Fibroblast of skin of left biceps (primary cell): ENCODE measurements at places on chromosomes 11 and 22.

DNA sequence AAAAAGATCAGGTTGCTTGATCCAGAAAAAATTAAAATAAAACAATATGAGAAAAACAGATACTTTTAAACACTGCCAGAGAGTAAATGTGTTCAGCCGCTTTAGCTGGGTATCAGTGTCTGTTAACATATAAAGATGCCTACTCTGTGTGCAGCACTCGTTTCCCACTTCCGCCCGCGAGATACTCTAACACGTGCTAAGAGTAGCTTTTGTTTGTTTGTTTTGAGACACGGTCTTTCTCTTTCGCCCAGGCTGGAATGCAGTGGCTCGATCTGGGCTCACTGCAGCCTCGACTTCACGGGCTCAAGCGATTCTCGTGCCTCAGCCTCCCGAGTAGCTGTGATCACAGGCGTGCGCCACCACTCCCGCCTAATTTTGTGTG lies 531 bp upstream of the MEN1 start:
- DNase-seq = no peak

GRCh38 chr11:36292311-36292722 lies 3.1 kb upstream of the COMMD9 start:
- peak; percentile 10 for DNase-seq

DNA sequence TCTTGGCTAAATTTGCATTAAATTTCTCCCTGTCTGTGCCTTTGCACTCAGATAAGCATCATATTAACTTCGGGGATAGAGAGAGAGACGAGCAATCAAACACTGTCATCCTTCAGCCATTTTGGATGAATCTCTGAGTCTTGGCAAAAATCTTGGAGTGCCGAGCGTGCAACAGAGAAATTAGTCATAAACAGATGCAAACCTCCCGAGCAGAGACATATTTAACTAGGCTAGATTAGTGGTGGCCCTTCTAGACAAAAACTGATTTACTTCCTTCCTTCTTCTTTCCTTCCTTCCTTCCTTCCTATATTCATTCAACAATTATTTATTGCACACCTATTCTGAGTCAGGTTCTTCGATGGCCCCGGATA lies 114.4 kb upstream of the BLID start:
- no peak for DNase-seq

DNA sequence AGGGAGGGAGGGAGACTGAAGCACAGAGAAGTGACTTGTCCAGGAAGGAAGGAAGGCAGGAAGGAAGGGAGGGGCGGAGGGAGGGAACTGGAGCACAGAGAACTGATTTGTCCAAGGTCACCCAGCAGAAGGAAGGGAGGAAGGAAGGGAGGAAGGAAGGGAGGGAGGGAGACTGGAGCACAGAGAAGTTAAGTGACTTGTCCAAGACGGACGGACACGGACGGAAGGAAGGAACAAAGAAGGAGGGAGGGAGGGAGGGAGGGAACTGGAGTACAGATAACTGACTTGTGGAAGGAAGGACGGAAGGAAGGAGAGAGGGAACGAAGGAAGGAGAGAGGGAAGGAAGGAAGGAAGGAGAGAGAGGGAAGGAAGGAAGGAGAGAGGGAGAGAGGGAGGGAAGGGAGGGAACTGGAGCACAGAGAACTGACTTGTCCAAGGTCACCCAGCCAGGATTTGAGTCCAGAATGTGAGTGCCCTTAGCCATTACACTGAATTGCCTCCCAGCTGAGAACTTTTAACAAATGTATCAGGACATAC lies 1.5 kb downstream of the SLC35F2 start:
- no peak for DNase-seq

DNA sequence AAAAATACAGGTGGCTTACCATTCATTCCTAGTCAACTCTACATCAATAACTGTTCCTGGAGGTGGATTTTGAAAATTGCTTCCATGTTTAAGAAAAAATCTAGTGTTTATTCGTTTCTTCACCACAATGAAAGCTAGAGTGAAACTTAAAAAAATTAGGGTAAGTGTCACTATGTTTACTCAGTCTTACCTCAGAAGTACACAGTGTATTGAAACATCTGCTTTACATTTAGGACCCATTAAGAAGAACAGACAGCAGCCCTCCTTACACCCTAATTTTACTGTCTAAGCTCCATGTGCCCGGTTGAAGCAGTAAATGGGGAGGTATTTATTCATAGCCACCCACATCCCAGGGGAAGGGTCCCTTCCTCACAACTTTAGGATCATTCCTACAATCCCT lies 51.4 kb downstream of the PIWIL3 start:
- DNase-seq = no peak

DNA sequence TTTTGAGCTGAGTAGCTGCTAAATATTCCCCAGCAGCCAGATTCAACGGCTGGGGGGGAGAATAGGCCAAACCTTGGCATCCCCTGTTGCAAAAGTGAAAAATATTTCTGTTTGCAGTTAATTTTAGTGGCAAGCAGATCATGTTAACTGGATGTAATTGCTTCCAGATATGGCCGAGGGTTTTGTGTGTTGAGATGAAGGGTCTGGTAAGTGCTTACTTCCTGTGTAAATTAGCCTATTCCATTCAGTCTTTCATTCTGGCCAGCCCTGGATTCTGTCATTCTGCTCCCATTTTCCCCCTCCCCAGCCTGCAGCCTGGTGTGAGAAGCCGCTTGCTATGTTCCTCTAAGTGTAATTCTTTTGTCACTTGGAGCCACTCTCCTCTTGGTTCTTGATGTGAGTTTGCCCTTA lies 17.4 kb downstream of the ZBTB16 start:
- peak; percentile 17 for DNase-seq

- DNase-seq = no peak
These were observed 21.6 kb upstream of the PEX26 start for GRCh38 chr22:18056161-18056666.

DNA sequence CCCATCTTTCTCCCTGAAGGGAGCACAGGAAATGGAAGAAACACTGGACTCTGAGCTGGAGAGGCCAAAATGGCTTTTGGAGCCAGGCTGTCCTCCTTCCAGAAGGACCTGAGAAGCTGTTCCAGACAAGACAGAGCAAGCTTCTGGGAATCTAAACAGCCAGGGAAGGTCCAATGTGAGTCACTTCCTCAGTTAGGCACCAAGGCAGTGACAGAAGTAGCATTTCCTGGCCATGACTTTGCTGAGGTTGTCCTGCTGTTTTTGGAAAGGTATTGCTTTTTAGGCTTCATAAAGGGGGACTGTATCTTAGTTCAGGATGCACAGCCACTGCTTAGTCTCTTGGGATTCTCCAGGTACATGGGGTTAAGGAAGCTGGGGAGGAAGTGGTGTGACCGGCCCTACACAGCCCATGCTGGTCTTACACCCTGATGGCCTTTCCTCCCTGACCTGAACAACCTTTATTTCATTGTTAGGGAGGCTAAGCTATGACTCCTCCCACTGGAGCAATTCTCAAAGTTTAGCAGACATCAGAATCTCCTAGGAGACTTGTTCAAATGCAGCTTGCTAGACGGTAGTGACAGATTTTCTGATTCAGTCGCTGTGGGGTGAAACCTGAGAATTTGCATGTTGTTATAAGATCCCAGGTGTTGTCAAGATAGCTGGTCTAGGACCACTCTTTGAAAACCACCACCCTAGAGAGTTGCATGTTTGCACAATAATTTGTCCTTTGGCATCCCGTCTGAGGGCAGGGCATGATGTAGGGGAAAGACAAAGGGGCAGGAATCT lies 6.8 kb upstream of the INSC start:
- DNase-seq = no peak

- DNase-seq = no peak
These were observed 65.8 kb downstream of the SLC22A12 start for GRCh38 chr11:64656862-64657261.

DNA sequence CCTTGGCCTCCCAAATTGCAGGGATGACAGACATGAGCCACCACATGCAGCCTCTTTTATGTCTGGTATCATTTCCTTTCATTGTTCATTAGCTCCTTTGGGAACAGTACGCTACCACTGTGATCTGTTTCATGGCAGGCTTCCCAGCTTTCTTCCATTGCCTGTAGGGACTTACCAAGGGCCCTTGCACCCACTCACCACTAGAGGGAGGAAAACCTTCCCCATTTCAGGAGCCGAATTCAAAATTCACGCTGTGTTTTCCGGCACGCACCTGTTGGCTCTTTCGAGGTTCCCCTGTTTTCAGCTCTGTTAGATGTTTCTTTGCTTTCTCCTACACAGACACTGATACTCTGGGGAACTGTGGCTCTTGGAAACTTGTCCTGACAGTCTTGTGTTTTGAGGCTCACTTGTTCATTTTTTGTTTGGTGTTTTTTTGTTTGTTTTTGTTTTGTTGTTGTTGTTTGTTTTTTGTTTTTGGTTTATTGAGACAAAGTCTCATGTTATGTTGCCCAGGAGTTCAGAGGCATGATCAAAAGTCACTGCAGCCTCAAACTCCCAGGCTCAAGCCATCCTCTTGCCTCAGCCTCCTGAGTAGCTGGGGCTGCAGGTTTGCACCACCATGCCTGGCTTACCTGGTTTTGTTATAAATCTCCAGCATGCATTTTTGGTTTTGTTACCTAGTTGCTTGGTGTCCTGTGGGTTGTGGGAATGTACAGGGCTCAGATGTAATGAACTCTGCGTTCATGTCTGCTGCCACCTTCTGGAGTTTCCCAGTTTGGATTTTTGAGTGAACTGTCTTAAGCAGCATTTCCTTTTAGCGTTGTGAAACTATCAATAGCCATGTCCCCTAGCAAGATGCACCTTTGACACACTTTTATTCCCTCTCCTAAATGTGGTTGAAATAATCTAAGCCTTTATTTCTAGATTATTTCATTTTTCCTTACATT lies 2.3 kb downstream of the KRTAP5-11 start:
- DNase-seq = peak; percentile 30

- DNase-seq = no peak
These were observed 77.2 kb upstream of the FTH1 start for GRCh38 chr11:62044639-62045121.
